ENCODE measurements at places on chromosomes 5 and 9.

DNA sequence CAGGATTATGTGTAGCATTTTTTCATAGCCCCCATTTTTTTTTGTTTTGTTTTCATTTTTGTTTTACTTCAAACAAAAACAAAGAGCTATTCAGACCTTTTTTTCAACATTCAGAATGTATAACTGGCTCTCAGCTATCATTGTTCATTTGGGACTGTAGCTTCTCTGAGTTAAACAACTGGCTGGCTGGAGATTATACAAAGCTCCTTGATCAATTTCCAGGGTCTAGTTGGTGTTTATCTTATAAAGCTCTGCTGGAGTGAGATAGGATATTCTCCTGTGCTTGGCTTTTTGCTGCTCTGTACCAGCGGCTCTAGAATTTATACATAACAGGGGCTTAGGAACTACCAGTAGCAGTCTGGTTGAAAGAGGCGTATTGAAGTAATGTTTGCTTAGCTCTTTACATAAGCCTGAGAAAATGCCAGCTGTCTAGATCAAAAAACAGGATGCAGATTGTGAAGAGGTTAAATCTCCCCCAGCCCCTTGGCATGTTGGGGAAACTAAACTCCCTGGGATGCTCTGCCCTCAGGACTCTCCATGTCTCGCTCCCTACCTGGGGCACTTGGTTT lies 15.2 kb downstream of the GARNL3 start:
- DNase-seq = no peak

- DNase-seq = no peak
Measured at GRCh38 chr5:124650951-124651662, 95.3 kb downstream of the ZNF608 start.

DNA sequence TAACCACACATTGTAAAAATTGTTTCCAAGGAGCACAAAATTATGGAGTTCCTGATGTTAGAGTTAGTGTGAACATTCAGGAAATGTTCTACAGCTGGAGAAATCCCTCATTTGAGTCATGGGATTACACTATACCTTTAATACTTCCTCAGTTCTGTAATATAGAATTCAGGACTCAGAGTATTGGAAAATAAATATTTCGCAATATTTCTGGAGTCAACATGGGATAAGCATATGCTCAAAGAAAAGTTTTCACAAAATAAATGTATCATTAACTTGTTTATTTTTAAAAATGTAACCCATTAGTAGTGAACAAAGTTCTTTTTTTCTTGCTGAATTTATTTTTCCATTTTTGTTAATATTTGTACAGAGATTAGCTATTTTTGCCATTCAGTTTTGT lies 8.6 kb downstream of the CYLC2 start:
- DNase-seq = no peak

GRCh38 chr5:74519161-74519571 lies 121.4 kb downstream of the ENC1 start:
- DNase-seq = no peak

DNA sequence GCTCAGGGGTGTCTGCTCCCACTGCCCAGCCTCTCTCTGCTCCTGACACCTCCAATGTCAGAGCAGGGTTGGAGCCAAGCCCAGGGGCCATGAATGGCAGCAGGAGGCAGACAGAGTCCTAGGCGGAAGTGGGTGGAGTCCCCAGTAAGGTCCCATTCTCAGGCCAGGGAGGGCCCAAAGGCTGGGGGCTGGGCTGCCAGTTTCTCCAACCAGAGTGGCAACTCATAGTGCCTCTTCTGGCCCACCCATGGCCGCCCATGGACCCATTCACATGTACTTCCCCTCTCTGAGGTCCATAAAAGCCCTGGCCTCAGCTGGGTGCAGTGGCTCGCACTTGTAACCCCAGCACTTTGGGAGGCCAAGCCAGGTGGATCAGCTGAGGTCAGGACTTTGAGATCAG lies 261.8 kb upstream of the TNC start:
- no peak for DNase-seq

DNA sequence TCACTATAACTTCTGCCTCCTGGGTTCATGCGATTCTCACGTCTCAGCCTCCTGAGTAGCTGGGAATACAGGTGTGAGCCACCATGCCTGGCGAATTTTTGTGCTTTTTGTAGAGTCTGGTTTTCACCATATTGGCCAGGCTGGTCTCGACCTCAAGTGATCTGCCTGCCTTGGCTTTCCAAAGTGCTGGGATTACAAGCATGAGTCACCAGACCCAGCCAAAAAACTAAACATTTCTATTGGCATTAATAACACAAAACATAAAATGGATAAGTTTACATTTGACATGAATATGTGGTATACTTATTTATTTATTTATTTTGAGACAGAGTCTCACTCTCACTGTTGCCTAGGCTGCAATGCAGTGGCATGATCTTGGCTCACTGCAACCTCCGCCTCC lies 13.6 kb upstream of the REEP5 start:
- no peak for DNase-seq

DNA sequence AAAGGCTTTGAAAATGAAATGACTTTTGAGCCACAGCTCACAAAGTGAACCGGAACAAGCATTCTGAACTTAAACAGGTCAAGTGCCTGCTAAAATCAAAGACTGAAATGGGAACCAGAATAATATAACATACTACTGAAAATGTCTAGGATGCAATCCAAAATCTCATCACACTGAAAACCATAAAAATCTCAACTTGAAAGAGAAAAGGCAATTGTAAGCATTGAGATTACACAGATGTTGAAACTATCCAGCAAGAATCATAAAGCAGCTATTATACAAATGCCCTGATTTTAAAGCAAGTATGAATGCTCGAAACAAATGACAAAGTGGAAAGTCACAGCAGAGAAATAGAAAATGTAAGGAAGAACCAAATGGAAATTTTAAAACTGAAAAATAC lies 211.5 kb upstream of the GAS1 start:
- DNase-seq = no peak

- DNase-seq = no peak
Measured at GRCh38 chr9:134068744-134069479, 1.1 kb upstream of the BRD3 start.

DNA sequence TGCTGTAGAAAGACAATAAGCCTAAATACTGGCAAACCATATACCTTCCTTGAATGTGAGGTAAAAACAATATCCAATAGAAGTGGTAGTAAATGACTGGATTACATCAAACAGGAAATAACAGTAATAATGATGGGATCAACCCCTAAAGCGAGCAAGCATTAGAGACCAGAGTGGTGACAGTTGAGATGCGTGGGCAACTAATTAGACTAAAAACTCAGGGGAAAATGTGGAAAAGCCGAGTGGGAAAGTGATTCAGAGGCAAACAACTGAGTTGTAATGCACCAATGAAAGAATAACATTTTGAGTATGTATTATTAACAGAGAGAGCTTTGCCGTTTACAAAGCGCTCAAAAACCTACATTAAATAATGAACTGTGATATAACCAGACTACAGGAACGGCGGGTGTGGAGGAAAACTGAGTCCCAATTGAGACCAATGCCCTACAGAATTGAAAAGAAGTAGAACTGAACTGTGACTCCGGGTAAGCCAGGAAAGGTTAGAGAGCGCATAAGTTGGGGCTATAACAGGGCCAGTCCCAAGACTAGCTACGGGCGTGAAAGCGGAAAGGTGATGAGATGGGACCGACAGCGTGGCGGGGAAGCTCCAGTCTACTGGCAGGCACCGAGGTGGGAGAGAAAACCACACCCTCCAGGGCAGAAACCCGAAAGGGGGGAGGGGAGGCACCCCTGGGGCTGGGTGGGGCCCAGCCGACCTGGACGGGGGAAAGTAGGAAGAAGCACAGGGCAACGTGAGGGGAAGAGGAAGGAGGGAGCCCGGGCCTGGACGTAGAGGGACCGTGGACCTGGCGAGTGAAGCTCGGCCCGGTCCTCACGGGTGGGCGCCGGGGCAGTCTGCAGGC lies 592 bp downstream of the UBAP2 start:
- DNase-seq = peak; percentile 43

DNA sequence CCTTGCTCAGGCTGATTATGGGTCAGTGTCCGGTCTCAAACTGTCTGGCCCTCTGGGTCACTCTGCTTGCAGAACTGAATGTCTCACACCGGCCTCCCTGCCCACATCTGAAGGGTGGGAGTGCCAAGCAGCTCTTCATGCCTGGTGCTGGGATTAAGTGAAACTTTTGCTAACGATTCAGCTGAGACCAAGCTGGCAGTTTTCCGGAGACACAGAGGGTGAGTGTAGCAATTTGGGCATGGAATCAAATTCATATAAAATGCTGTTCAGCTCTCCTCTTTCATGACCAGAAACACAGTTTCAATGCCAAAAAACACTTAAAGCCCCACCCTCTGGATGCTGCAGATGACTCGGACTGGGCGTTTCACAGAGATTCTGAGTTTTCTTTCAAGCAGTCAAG lies 207.5 kb downstream of the NXNL2 start:
- DNase-seq = no peak

- DNase-seq = no peak
Measured at GRCh38 chr5:156208271-156208670, 118.7 kb upstream of the SGCD start.

- DNase-seq = no peak
Measured at GRCh38 chr9:92312887-92313623, 12.1 kb downstream of the NOL8 start.

DNA sequence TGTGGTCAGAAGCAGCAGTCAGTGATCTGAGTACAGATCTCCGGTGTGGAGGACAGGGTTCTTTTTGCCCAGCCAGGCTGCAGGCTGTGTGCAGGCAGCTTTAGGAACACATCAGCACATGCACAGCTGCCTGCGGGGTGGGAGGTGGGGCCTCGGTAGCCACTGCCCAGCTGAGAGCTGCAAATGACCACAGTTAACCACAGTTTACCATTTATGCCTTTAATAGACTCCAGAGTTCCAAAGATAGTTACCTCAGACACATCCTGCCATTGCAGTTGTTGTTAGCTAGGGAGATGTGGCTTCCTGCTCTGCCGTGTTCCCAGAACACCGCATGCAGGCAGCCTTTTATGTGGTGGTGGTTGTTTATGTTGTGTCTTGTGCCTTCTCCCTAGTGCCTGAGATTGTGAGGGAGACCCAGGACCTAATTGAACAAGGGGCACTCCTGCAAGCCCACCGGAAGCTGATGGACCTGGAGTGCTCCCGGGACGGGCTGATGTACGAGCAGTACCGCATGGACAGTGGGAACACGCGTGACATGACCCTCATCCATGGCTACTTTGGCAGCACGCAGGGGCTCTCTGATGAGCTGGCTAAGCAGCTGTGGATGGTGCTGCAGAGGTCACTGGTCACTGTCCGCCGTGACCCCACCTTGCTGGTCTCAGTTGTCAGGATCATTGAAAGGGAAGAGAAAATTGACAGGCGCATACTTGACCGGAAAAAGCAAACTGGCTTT lies 10.2 kb downstream of the EXOC3 start:
- no peak for DNase-seq

- no peak for DNase-seq
Measured at GRCh38 chr5:72191404-72191803, 84.1 kb downstream of the MAP1B start.

DNA sequence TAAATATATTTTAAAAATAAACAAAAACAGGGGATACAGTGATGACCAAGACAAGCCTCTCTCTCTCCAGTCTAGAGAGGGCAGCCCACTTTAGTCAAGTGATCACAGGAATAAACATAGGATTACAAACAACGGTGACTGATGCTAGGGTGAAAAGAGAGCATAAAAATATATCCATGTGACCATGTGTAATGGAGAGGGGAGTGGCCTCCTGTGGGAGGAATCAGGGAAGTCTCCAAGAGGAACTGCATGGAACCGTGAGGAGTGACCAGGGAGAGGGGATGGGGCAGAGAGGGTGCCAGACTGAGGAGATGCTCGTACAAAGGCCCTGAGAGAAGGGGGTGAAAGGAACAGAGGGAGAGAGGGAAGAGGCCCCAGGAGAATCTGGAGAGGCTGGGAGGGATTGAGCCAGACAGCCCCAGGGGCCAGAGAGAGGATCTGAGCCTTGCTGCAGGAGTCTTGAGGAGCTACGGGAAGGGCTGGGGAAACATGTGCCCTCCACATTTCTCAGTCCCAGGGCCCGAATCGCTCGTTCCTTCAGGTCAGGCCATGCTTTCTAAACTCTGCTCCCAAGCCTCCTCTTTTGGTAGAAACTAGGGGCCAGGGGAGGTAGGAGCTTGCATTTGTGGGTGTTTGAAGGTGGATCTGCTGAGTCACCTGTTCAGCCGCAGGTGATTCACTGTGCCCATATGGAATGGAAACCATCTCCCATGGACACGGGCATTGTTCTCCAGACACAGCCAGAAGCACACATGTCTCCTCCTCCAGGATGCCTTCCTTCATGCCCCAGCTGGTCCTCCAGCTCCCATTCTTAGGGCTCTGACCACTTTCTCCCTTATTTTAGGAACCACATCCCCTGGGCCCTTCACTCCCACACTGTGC lies 63.8 kb downstream of the PAX5 start:
- DNase-seq = no peak

DNA sequence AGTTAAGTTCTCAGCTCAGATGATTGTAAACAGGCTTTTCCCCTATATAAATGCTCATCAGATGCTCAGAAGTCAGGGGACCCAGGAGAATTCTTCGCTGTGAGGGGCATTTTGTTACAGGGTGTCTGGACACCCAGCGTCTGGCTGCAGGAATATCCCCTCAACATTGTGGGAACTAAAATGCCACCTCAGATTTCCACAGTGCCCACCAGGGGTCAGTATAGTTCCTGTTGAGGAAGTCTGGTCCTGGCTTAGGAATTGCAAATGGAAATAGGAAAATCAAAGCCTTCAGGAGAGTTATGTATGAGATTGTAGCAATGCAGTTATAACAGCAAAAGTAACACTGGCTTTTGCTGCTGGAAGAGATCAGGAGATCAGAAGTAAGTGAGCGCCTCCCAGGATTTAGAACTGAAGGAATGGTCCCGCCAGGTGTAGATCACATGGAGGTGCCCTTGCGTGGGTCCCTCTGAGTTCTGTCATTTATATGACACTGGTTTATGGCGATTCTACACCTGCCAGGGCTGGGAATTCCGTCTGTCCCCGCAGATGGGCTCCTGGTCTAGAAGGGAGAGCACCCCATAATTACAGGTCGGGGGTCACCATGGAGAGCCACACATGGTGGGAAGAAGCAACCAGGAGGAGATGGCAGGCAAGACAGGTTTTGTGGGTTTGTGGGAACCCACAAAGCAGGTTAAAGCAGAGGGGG lies 47.1 kb upstream of the CTSL start:
- DNase-seq = peak; percentile 71

DNA sequence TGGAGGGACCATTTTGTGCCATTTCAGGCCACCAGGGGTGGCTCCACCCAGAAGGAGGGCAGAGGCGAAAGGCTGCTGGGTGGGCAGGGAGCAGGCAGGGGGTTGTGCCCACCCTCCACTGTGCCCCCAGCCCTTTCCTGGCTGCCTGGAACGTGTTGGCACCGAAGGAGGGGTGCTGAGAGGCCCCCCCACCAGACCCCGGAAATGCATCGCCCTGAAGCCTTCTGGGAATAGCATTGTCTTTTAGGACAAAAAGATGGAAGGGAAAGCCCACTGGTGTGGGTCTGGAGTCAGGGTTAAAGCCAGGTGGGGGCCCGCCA lies 5.1 kb downstream of the NOXA1 start:
- no peak for DNase-seq

- no peak for DNase-seq
Measured at GRCh38 chr5:94731471-94731870, 113.0 kb downstream of the SLF1 start.

GRCh38 chr9:87141124-87141523 lies 193.8 kb upstream of the GAS1 start:
- peak; percentile 15 for DNase-seq

Measured in HEK293T (cell line).